ENCODE measurements at places on chromosomes 7 and 10. TPM values are rescaled to one million over a fixed set of nuclear protein-coding genes. Genes with fewer than 3 reads are reported as not detected.

Gene GPNMB
- 57.0 TPM for total RNA-seq

Gene MYL10
- not detected for total RNA-seq

Gene LDB1
- total RNA-seq, result 37.3 TPM

Gene IKZF5
- total RNA-seq, result 1.9 TPM

Gene VSTM2A
- not detected for total RNA-seq

Gene GATAD1
- 16.3 TPM for total RNA-seq

Gene DRGX
- total RNA-seq, result not detected

Gene SUN3
- 0.51 TPM for total RNA-seq

Gene ADAP1
- total RNA-seq, result 45.3 TPM

Gene UCN3
- total RNA-seq, result not detected

Gene MYL7
- total RNA-seq, result not detected

Gene HKDC1
- 3.9 TPM for total RNA-seq

Gene VIPR2
- total RNA-seq, result not detected

Gene AKR1C4
- not detected for total RNA-seq

Gene NHLRC2
- total RNA-seq, result 9.5 TPM

Gene NXPH1
- not detected for total RNA-seq

Gene CPN1
- not detected for total RNA-seq

Gene CAMK1D
- total RNA-seq, result 1.8 TPM

Gene CCL24
- not detected for total RNA-seq

Gene GGCT
- 57.9 TPM for total RNA-seq

Gene HOXA2
- not detected for total RNA-seq

Gene TMEM26
- under 0.01 TPM for total RNA-seq

Gene CDC123
- 106 TPM for total RNA-seq

Gene RPP38
- total RNA-seq, result 10.3 TPM

Gene ANK3
- 7.9 TPM for total RNA-seq

Gene CPEB3
- 3.3 TPM for total RNA-seq

Gene NEUROG3
- total RNA-seq, result not detected

Gene CHST15
- total RNA-seq, result 11.1 TPM

Gene AGBL3
- 1.8 TPM for total RNA-seq

Gene MSMB
- 16.4 TPM for total RNA-seq

Gene AFAP1L2
- 6.8 TPM for total RNA-seq

Gene CYP3A7
- not detected for total RNA-seq

Gene AKR1C1
- total RNA-seq, result 63.2 TPM

Gene CHRM2
- not detected for total RNA-seq

Gene EXOSC1
- total RNA-seq, result 30.9 TPM

Gene HOXA5
- not detected for total RNA-seq

Gene PLCE1
- total RNA-seq, result 0.26 TPM

Gene PRKCQ
- total RNA-seq, result 2.1 TPM

Gene DNMBP
- total RNA-seq, result 5.0 TPM

Gene SKIDA1
- total RNA-seq, result under 0.01 TPM

Gene NCF1
- 3.2 TPM for total RNA-seq

Gene WNT2
- total RNA-seq, result under 0.01 TPM

Gene GJC3
- not detected for total RNA-seq

Gene CPA1
- not detected for total RNA-seq

Gene GALNT17
- total RNA-seq, result not detected

Gene AZGP1
- total RNA-seq, result 1.2 TPM

Gene UTF1
- total RNA-seq, result not detected

Gene PKD2L1
- total RNA-seq, result not detected

Gene METTL27
- 0.26 TPM for total RNA-seq

Gene ANKRD30A
- not detected for total RNA-seq

Gene CYP26C1
- total RNA-seq, result under 0.01 TPM

Gene SCRN1
- 35.5 TPM for total RNA-seq

Gene PCLO
- 3.8 TPM for total RNA-seq

Gene AOAH
- total RNA-seq, result not detected

All from bronchial epithelial cell (primary cell).